Forelimb muscle (tissue), 1 donor: ENCODE measurements at places on chromosomes 2 and 18. TPM values are rescaled to one million over a fixed set of nuclear protein-coding genes. Genes with fewer than 3 reads are reported as not detected.

- no peak for DNase-seq
Measured at GRCh38 chr2:43898838-43899346, 60.1 kb downstream of the ABCG8 start.

The VSNL1 gene
- 4.9 TPM for polyA plus RNA-seq

GRCh38 chr2:206323033-206323432 is 48.6 kb downstream of the ZDBF2 start:
- no peak for DNase-seq

DNA sequence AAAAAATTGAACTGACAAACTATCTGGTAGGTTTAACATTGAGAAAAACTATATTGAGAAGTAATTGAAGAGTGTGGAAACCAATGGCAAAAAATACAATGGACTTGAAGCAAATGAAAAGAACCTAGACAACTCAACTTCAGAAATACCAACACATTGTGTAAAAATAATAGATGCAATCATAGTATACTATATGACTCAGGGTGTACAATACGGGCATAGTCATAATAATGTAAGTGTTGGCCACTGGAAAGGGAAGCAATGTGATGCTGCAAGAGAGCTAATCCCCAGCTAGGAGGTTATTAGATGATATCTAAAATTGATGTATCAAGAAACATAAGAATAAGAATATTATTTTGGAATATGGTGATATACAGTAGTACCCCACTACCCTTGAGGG is 45.3 kb downstream of the SMAD7 start:
- no peak for DNase-seq

- DNase-seq = peak; percentile 67
Measured at GRCh38 chr2:38959938-38960608, 70.4 kb downstream of the ARHGEF33 start.

- no peak for DNase-seq
Measured at GRCh38 chr2:96806468-96807126, 9.5 kb upstream of the CNNM3 start.

- no peak for DNase-seq
Measured at GRCh38 chr2:178825183-178825582, 18.0 kb upstream of the TTN start.

DNA sequence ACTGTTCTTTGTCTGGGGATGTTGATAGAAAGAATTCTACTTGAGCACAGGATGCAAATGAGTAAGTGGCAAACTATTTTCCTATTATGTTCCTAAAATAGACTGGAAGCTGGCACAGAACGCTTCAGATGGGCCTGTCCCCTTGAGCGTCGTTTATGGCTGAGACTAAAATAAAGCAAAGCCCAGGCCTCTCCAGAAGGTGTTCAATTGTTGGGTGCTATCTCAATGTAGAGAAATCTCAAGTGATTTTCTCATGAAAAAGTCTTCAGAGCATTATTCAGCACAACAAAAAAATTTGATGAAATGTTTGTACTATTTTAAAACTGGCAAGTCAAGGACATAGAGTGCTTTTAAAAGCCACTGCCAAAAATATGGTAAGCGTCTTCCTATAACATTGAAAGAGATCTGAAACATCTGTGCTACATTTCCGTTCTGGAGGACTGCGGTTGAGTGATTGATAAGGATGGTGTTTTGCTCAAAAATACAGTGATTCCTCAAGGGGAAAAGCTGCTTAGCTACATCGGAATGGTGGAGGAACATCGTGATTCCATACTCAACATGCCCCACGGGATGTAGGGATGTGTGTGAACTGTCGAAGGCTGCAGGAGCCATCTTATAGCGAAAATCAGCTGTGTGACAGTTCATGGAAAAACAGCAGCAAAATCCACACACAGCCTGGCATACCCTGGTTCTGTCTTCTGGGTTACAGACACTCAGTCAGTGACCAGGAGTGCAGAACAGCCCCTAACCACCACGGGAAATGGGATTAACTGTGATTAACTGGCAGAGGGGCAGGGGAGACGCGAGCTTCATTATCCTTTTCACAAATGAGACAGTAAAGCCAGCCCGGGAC is 10.4 kb upstream of the LRRFIP1 start:
- peak; percentile 78 for DNase-seq

- DNase-seq = no peak
Measured at GRCh38 chr2:168948621-168949212, 47.6 kb downstream of the G6PC2 start.

DNA sequence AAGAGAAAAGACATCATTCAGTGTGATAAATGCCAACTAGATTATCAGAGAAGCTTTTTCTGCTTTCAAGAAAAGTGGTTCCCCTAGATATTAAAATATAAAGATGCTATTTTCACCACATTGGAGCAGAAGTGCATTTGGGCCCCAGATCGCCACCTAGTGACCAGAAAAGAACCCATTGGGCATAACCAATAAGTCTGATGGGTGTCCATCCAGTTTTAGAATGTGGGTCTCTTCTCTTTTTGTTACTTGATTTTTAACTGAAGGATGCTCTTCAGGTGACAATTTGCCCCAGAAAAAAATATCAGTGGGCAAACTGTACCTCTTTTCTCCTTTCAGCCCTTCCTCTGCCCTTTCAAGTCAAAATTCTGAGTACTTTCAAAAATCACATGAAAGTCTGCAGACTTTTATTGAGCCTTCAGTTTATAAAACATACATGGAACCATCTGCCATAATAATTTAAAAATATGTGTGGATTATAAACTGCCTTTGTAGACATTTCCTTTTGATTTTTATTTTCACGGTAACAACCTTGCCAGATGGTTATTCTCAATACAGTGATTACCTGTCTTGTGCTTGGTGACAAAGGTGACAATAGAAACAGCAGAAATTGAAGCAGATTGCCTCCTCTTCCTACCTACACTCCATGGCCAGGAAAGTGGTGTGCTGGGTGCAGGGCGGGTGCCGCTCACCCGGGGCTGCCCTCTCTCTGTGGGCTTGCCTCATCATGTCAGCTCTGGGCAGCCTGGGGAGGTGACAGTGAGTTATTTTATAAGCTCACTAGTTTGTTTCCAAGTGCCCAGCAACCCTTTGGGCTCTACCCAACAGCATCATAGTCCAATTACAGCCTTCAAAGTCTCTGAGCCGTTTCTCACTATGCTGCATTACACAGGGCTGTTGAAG is 124.5 kb downstream of the DCDC2C start:
- DNase-seq = no peak

DNA sequence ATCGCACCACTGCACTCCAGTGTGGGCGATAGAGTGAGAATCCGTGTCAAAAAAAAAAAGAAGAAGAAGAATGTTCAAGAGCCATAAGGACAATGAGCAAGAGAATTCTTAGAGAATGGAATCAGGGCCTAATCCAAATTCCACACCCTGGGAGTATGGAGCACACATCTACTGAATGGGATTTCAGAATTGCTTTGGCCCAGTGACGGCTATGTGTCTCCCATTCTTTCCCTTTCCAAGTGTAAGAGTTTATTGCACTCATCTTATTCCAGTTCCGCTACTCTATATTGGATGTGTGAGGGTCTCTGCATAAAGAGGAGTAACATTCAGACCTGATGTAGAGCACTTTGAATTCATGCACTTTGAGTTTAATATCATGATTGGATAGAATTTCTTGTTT is 5.9 kb upstream of the RBM43 start:
- DNase-seq = no peak

The NDUFS1 gene
- polyA plus RNA-seq = 65.0 TPM

The YES1 gene
- polyA plus RNA-seq = 45.3 TPM

DNA sequence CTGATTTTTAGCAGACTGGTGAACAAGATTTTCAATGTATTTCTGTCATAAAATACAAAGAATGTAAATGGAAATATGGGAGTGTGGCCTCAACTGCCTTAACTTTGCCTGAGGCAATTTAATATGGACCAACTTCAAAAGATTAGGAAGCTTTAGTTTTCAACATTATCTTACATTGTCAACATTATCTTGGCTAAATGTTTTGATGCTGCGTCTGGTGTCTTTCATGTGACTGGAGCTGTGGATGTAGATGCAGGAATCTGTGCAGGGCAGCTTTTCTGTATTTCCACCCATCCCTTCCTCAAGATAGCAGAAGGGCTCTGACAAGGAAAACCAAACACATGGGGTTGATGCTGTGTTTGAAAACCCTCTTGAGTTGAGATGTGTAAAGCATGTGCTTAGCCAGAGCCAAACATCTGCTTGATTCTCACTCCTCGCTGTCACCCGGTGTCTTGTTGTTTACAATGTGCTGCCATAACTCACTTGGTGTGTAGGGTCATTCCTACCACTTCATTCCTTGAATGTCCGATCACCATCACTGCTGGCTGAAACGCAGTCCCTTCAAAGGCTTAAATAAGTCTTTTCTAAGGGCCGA is 33.0 kb downstream of the COPS8 start:
- no peak for DNase-seq

The PAX8 gene
- 1.9 TPM for polyA plus RNA-seq

DNA sequence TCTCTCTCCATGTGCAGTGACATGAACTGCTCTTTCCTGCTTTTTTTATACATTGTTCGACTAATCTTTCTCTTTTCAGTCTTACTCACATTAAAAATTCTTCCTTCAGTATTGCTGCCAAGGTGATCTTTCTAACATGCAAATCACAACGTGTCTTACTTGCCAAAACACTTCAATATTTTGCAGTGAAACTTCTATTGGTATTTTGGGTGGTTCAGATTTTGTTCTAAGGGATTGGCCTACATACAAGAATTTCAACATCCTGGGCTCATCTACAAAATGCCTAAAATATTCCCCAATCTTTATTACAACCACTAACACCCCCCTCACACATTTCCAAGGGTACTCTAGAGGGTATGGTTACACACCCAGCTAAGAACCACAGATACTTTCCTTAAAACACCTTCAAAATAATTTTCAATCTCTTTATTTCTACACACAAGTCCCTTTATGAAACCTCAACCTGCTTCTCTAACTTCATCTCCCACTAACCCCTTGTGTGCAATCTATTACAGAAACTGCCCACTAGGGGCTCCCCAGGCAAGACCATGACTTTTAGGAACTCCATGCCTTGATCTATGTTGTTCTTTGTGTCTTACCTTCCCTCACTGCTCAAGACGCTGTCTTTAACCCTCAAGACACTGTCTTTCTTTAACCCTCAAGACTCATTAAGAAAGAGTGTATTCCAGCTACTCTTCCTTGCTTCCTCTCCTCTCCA is 50.9 kb downstream of the COL3A1 start:
- no peak for DNase-seq

DNA sequence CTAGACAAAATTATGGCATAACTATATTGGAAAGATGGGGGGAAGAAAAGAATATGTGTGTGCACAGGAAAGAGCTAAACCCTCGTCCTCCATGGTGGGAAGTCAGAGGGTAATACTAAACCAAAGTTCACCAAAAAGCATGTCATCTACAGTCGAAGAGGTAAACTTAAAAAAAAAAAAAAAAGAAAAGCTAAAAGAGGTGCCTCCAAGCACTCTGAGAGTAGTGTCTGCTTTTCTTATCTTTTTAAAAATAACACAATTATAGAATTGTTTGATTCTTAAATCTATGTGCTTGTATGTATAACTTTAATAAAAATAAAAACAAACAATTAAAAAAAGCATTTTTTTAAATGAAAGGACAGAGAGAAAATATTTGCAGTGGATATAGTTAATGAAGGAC is 77.3 kb upstream of the MYCN start:
- DNase-seq = no peak

The ADCYAP1 gene
- 0.34 TPM for polyA plus RNA-seq

The RESP18 gene
- polyA plus RNA-seq = not detected

DNA sequence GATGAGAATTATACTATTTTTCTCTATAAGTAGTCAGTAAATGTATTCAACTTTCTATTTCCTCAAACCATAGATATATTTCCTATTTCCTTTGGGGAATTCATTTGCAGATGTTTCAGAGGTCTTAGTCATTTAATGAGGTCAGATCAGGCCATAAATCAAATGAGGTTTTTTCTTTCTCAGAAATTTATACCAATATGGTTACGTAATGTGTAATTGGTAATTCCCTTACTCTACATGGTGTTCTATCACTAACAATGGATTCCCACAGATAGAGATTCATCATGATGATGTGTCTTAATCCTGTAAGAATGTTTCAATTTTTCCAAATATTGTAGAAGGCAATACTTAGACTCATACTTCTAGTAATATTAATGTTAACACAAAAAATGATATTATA is 108.0 kb downstream of the DPP4 start:
- DNase-seq = no peak

GRCh38 chr2:155872396-155872795 is 460.1 kb downstream of the NR4A2 start:
- DNase-seq = no peak

- no peak for DNase-seq
Measured at GRCh38 chr2:187003038-187003554, 154.1 kb upstream of the ZSWIM2 start.

- DNase-seq = no peak
Measured at GRCh38 chr18:5632041-5632440, 88.2 kb upstream of the EPB41L3 start.

- peak; percentile 81 for DNase-seq
Measured at GRCh38 chr2:22035361-22035830, 911.6 kb downstream of the TDRD15 start.

The STAT4 gene
- polyA plus RNA-seq = 1.7 TPM

GRCh38 chr2:28166956-28167355 is 225.7 kb upstream of the FOSL2 start:
- no peak for DNase-seq

The ZSWIM2 gene
- polyA plus RNA-seq = not detected

DNA sequence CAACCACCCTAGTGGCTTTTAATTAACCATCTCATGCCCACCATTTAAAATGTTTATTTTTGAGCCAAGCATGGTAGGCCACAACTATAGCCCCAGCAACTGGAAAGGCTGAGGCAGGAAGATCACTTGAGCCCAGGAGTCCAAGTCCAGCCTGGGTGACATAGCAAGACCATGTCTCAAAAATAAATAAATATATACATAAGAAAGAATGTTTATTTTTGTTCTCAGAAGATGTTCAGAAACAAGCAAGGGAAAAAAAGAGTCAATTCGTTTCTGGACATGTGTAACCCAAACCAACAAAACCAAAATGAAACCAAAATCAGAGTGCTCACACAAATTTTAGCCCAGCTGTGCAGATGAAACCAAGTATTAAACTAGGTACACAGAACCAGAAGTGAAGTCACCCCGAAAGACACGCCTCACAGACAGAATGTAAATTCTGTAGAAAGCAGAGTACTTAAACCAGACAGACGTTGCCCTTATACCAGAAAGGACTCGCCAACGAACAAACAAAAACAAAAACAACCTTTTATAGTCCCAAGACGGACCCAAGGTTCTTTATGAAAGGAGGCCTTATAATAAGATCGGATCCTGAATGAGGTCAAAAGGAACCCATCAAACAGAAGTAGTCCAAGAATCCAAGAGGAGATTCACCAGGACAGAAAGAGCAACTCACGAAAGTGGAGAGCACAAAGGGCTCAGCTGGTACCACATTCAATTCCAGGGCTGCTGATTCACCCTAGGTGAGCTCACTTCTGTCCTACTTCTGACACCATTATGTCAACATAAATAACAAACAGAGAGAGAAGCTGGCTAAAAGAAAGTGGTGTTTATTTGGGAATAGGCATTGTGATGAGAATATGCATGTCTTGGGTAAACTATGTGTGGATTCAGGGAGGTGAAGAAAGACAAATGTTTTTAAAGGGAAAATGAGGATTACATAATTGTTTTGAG is 31.8 kb upstream of the MTCL1 start:
- no peak for DNase-seq
